ENCODE measurements at places on chromosomes 13 and 19.

- DNase-seq: no peak
These were observed 5.2 kb downstream of the ZIC2 start for GRCh38 chr13:99986741-99987140.

DNA sequence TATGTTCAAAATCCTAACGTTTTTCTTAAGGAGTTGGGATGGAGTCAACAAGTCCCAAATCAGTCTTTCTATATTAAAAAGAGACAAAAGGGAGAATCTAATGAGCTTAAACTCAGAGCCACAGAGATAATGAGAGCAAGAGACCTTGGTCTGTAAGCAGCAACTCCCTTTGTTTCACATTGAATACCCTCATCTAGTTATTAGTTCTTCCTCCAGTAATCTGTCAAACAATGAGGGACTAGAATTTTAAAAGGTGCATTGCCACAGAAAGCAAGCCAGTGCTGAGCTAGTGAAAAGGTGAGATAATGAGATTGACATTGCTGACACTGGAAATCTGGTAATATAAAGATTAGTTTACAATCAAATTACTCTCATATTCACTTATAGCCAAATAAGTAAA is 718.6 kb downstream of the DACH1 start:
- no peak for DNase-seq

DNA sequence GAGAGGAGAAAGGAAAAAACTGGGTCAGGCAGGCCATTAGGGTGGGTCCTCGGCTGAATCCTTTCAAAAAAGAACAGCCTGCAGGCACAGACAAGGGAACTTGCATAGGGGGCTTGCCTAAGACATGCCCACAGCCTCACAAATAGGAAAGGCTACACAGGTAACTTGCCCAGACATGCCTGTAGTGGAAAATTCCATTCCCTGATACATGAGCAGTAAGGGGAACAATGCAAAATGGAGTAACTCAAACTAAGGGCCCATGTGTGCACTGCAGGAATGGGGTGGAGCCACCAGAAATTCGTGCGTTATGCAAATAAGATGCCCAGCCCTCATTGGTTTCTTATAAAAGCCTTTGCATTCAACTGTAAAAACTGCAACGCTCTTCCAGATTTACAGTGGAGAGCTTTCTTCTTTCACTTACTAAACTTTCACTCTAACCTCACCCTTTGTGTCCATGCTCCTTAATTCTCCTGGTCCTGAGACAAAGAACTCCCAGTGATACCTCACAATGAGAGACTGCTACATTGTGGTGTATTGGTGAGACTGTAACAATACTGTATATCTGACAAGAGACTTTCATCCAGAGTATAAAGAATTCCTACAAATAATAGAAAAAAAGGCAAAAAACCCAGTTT is 59.5 kb upstream of the SLITRK1 start:
- no peak for DNase-seq

- no peak for DNase-seq
These were observed 10.2 kb upstream of the DPP9 start for GRCh38 chr19:4733755-4734345.

DNA sequence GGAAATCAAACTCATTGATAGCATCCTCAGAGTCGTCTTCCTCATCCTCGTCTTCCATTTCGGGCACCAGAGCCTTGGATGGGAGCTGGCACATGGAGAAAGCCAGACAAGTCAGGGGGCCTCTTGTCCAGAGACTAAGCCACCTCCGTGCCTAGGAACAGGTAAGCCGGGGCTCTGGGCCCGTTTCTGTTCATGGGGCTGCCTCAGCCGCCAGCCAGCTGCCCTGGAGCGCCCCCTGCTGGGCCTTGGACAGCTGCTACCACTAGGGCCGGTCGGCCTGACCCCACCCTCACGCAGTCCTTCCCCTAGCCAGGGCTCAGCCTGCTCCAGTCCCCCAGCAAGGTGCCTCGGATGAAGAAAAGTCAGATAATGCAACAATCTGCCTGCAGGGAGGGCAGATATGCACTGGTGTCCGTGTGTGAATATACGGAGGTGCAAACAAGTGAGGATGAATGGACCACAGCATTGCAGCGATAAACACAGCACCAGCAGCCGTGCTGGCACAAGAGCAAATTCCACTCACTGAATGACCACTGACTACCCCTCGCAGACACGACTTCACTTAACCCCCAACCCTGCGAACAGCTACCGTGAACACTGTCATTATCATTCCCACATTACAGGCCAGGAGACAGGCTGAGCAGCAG is 11.9 kb upstream of the PRKD2 start:
- peak; percentile 84 for DNase-seq

- DNase-seq: peak; percentile 45
These were observed 5.2 kb upstream of the LMNB2 start for GRCh38 chr19:2461751-2462634.

DNA sequence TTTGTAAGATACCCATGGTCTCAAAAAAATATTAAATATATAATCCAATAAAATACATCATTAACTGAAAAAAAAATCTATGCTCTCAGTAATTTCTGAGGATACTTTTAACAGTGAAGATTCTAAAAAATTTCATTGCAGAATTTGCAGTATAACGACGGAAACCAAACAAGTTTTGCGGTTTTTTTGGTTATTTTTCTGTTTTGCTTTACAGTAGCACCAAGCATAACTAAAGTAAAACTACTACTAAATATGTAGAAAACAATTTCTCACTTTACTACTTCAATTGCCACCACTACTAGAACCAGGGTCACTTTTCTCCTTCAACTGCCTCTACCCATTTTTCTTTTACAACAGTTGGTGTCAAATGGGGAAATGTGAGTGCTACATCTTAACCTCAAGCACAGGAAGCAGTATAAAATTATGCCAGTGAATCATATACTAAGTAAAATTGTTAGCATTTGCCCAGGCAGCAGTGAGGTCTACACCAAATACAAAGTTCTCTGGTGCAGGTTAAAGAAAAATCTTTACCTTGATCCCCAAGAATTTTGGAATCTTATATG is 24.1 kb downstream of the MICU2 start:
- no peak for DNase-seq

DNA sequence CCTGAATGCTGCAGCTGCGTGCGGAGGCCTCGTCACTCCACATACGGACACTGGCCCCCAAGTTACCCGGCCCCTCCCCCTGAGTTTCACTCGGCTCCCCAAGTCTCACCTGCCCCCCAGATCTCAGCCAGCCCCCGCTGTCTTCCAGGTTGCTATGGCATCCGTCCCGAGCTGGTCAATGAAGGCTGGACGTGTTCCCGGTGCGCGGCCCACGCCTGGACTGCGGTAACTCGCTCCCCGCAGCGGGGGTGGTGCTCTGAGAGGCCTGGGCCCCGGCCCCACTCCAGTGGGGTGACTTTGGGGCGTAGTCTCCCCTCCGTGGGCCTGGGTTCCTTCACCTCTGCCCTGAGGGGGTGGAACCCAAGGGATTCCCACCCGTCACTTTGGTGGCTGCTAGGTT is 168.2 kb downstream of the KDM4B start:
- DNase-seq: no peak

DNA sequence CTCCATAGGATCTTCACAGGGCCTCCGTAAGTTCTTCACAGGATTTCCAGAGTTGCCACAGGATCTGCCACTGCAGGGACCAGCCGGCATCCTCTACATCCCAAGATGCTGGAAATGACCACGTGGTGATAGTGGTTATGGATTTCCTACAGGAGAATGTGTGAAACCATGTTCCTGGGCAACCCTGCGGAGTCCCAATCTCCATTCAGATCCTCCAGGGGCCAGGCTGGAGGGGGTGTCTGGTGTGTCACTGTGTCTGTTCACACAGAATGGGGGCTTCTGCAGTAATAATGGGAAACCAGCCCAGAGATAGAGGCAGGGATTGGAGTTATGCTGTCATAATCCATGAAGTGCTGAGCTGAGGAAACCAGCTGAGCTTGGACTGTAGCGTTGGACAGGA is 8.6 kb downstream of the LILRA6 start:
- DNase-seq: no peak

DNA sequence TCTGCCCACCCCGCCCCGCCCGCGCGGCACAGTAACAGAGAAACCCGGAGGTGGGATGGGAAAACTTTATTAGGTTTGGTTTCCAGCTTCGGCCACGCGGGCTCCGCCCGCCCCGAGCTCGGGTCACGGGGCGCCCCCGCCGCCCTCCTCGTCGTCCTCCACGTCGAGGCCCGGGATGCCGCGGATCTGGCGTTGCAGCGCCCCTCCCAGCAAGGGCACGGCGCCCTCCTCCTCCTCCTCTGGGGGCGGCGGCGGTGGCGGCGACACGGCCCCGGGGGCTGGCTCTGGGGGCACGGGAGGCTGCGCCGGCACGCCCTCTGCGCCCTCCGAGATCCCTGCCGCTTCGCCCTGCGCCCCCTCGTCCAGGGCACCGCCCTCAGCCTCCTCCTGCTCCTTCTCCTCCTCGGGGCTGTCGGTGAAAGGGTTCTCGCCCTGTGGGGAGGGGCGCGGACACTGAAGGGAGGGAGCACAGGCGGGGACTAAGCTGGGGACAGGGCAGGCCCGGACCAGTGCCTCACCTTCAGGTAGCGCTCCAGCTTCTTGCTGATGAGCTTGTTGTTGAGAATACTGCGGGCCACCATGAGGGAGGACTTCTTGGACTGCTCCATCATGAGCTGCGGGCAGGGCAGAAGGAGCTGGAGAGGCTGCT is 536 bp upstream of the AKAP8 start:
- no peak for DNase-seq

DNA sequence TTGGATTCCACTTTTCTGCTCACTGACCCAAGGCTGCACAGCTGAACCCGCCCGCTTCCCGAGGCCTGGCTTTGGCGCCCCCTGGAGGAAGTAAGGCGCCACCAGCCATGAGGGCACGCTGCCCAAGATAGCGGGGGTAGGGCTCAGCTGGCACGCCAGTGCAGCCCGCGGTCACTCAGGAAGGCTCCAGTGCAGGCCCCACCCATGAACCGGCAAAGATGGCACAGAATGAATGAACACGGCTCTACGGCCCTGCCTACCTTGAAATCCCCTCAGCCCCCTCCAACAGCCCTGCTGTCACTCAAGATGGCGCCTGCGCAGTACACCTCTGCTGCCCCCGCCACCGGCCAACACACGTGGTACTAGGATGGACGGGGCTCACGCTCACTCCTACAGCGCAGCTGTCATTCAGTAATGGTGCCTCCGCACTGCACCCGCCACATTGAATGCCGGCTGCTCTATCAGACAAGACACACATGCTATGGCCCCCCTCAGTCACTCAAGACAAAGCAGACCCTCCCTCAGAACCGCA is 3.0 kb downstream of the PEG3 start:
- DNase-seq: no peak

- no peak for DNase-seq
These were observed 20.3 kb downstream of the ATP11A start for GRCh38 chr13:112709825-112710783.

DNA sequence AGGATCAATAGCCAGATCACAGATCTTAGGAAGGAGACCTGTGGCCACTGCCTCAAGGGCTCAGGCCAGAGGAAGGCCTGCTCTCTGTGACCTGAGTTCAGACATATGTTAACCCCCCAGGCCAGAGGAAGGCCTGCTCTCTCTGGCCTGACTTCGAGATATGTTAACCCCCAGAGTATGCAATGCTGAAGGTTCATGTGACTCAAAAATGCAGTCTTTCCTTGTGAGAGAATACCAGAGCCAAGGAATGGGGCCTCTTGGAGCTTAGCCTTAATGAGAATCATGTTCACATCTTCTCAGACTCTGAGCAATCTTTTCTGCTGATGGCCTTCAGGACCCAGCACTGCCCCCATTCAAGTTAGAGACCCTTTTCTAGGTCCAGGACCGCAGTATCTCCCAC is 36.7 kb downstream of the MBNL2 start:
- no peak for DNase-seq

DNA sequence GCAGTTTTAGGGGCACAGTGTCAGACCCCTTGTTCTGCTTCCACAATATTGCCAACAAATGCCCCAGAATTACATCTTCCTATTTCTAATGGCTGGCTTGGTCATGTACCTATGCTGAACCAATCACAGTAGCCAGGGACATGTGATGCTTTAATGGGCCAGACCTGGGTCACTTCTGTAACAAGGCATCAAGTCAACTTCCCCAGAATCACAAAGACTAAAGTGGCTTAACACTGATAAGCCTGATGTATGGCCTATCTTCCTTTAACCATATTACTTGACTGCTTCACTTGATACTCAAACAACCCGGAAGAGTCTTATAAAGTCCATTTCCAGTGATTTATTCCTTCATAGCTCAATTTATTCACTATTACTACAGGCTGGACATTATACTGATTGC is 19.6 kb downstream of the LNX2 start:
- DNase-seq: no peak

- peak; percentile 12 for DNase-seq
These were observed 39.9 kb upstream of the CCNE1 start for GRCh38 chr19:29771708-29772414.

GRCh38 chr13:79349011-79349410 is 57.0 kb downstream of the RBM26 start:
- DNase-seq: no peak

- DNase-seq: no peak
These were observed 2.3 kb downstream of the HSD17B14 start for GRCh38 chr19:48833977-48834376.

DNA sequence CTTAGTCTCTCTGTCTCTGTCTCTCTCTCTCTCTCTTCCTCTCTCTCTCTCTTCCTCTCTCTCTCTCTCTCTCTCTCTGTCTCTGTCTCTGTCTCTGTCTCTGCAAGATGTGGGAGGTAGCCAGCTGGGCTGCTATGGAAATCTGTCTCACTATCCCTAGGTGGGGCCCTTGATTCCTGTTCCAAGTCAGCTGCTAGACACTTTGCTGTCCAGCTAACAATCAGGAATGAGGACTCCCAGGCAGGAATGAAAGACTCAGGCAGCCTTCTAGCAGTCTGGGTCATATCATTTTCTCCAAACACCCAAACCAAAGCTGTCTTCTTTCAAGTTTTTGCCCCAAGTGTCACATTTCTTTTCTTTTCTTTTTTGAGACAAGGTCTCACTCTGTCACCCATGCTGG is 23.2 kb downstream of the CATSPERD start:
- no peak for DNase-seq

DNA sequence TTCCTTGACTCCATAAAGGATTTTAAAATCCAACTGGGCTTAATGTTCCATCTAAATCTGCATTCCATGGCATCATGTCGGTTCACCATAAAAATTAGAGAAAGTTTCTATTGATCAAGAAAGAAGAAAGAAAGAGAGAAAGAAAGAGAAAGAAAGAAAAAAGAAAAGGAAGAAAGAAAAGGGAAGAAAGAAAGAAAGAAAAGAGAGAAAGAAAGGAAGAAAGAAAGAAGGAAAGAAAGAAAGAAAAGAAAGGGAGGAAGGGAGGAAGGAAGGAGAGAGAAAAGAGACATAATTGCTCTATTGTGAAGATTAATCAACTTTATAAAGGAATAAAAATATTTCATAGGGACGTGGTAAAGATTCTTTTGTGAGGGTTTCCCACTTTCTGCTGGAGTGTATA is 329.2 kb downstream of the DLEU7 start:
- no peak for DNase-seq

- DNase-seq: no peak
These were observed 6.3 kb downstream of the SERP2 start for GRCh38 chr13:44379885-44380284.

DNA sequence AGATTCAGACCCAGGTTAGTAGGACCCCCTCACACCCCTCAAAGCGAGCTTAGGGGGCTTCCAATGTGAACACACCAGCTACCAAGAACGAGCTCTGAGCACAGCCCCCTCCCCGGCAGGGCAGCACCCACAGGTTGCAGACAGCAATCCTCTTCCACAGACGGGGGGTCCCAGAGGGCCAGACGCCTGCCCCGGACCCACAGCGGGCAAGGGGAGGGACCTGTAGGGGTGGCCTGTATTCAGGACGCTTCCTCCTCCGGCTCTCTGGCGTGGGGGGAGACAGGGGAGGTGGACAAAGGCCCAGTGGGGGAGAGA is 4.8 kb downstream of the TTYH1 start:
- DNase-seq: no peak

- DNase-seq: peak; percentile 15
These were observed 1.1 kb upstream of the KCTD15 start for GRCh38 chr19:33795370-33796163.

GRCh38 chr19:10361569-10362011 is 18.8 kb downstream of the TYK2 start:
- DNase-seq: no peak
